ENCODE measurements at places on chromosomes 3 and 15.
A peak's percentile ranks its signal among the peaks of the same experiment; 100 is the strongest.

GRCh38 chr3:133901083-133901482 lies 5.4 kb upstream of the RAB6B start:
- no peak for DNase-seq
- no peaks in the 10 kb centered on the region for H3K4me1 ChIP-seq
- H3K27ac ChIP-seq = no peak overlapping the region
- no peaks in the 10 kb centered on the region for H3K36me3 ChIP-seq
- peaks cover 9% of the 10 kb centered on the region for H3K27me3 ChIP-seq

- no peaks in the 10 kb centered on the region for H3K4me1 ChIP-seq
- H3K4me3 ChIP-seq = no peak overlapping the region
- no peaks in the 10 kb centered on the region for H3K27me3 ChIP-seq
- no peak for DNase-seq
- H3K27ac ChIP-seq = no peak overlapping the region
Observed at GRCh38 chr3:156417559-156418132, 137.3 kb downstream of the SSR3 start.

DNA sequence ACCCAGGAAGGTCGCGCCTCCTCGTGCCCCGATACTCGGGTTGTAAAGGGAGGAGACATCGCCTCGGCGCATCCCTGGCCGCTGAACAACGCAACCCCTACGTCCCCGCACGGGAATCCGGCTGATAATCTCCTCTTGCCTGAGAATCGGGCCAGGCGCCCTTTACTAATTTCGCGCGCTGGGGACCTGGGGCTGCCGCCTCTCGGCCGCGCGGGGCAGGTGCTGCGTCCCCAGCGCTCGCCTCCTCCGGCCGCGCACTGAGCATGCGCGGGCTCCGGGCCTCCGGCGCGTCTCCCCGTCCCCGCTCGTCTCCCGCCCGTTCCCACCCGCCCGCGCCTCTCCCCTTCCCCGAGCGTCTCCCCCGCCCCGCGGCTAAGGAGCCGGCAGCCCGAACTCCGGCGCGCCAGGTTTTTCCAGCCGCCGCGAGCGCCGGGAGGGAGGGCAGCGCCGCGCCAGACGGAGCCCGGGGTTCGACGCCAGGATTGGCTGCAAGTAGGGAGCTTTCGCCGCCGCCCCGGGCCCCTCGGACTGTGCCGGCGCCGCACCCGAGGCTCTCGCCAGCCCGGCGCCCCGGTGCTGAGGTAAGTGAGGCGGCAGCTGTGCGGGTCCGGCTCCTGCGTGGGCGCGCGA lies at the start of gene CNTN4:
Gene CNTN4 (plus strand): TSS at position 469 of the 630 bp plus-strand sequence.
- peak; percentile 5 for DNase-seq
- H3K27ac ChIP-seq = peak within 1 kb of the TSS; percentile 81
- peak within 1 kb of the TSS; percentile 90 for H3K4me3 ChIP-seq
- H3K4me1 ChIP-seq = no peaks in the 10 kb centered on the region
- H3K27me3 ChIP-seq = no peaks in the 10 kb centered on the region

DNA sequence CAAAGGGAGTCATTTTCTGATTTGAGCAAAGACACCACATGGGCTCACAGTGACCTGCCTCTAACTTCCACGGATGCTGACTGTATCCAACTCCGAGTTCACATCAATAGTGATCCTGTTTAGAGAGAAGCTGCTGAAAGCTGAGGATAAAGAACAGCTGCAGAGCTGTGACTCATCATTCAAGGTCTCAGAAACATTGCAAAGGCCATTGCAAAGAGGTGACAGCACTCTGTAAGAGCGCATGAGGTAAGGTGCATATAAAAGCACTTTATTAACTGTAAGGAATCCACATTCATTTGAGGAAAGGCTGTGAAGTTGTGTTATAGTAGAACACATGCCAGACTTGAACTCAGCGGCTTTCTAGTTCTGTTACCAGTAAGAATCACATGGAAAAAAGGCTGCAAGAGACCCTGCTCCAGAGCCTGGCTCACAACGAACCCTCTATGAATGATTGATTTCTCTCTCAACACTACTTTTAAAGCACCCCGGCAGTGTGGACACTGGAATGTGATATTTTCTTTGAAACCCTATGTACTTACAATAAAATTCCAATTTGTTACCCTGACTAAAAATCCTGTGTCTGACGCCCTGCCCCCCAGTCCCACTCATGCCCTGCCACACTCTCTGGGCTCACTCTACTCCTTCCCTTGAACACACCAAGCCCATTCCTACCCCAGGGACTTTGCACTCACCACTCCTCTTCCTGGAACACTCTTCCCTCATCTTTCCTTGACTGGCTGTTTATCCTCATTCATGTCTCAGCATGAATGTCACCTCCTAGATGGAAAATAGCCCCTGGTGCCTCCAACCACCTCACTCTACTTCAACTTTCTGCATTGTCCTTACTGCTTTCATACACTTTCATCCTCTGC lies 111.2 kb downstream of the LSM3 start:
- H3K27ac ChIP-seq = no peak overlapping the region
- DNase-seq = peak; percentile 79
- H3K4me3 ChIP-seq = no peak overlapping the region
- peaks cover 17% of the 10 kb centered on the region for H3K4me1 ChIP-seq
- H3K27me3 ChIP-seq = no peaks in the 10 kb centered on the region

DNA sequence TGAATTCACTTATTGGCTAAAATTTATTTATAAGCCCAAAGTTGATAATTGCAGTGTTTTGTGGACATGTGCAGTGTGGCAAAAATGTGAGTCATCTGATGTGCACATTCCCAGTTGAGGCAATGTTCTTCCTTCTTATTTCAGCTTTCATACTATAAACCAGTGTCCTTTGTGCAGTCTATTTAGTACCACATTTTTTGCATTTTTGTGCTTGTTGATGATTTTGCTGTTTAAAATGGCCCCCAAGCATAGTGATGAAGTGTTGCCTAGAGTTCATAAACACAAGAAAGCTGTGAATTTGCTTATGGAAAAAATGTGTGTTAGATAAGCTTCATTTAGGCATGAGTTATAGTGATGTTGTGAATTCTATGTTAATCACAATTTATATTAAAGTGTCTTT lies 19.4 kb upstream of the IL20RB start:
- H3K36me3 ChIP-seq = peaks cover 4% of the 10 kb centered on the region
- H3K27ac ChIP-seq = no peak overlapping the region
- no peaks in the 10 kb centered on the region for H3K27me3 ChIP-seq
- no peak overlapping the region for H3K4me3 ChIP-seq
- H3K4me1 ChIP-seq = peaks cover 6% of the 10 kb centered on the region
